ENCODE measurements at places on chromosomes 16 and 17.

GRCh38 chr17:27320222-27320560, 26.3 kb downstream of the WSB1 start:
- DNase-seq = no peak

DNA sequence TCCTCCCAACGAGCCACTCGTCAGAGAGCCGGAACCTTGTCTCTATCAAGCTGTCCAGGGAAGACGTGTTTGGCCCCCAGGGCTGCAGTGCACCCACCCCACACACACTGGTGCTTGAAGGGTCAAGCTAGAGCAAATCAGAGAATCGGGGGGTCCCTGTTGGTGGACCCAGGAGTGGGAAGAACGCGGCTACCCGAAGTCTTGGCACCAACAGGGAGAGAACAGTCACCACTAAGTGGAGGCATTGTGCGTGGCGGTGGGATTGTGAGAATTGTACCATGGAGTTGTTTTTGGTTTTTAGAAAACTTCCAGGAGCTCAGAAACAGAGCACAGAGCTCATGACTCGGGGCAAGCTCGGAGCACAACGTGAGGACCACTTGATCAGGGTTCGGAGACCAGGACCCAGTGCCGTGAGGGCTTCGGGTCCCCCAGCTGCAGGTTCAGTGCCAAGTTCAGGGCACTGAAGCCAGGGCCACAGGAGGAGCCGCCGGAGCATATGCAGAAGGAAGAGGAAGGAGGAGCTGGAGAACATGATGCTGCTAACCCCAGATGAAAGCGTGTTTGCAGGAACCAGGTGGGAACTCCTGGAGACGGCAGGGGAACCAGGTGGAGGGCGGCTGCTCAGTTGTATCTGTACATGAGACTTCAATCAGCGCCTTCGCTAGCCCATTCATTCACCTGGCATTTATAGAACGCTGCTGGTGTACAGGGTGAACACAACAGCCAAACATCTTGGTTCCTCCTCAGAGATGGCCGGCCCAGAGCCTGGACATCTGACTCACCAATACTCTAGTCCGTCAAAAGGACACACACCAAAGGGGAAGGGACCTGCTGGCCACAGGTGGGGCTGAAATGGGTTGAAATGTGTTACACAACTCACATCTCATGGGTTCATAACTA, 42.8 kb downstream of the METRNL start:
- DNase-seq = no peak

- no peak for DNase-seq
These were observed 8.4 kb downstream of the PMP22 start for GRCh38 chr17:15256689-15257088.

GRCh38 chr17:19003543-19004420, 782 bp downstream of the FAM83G start:
- no peak for DNase-seq

DNA sequence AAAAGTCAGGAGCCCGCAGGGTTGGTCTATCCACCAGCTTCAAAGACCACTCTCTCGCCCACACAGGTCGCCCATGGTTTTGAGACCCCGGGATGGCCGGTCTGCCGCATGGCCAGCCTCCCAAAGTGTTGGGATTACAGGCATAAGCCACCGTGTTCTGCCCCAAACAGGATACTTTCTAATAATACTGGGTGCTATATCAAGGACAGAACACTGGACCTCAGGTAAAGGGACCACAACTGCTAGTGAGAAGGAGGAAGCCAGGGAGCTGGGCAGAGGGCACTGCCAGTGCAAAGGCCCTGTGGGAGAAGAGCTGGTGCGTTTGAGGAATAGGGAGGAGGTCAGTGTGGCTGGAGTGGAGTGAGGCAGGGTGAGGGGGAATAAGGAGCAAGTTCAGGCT, 34.1 kb downstream of the IL21R start:
- DNase-seq = no peak

GRCh38 chr17:75542229-75542628, 16.7 kb downstream of the LLGL2 start:
- no peak for DNase-seq

DNA sequence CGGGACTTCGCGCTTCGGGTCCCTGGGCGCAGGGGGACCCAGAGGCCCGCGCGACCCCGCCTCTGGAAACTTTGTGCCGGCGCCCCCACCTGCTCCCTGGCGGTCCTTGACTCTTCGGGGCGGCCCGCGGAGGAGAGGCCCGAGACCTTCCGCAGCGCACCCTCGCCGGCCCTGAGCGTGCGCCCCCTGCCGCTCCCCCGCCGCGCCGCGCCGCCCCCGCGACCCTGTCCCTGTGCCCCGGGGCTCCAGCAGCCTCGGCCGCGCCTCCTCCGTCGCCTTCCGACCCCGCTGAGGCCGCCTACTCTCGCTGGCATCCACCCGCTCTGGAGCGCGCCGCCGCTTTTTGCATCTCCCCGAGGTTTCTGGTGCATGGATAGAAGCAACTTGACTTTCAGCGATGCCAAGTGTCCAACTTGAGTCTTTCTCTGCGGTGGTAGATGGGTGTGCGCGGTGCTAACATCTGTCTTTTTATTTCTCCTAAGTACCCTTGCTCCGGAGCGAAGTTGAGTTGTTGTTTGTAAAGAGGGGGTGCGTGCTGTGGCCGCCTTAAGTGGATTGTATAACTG, 414 bp downstream of the DUSP14 start:
- peak; percentile 51 for DNase-seq

DNA sequence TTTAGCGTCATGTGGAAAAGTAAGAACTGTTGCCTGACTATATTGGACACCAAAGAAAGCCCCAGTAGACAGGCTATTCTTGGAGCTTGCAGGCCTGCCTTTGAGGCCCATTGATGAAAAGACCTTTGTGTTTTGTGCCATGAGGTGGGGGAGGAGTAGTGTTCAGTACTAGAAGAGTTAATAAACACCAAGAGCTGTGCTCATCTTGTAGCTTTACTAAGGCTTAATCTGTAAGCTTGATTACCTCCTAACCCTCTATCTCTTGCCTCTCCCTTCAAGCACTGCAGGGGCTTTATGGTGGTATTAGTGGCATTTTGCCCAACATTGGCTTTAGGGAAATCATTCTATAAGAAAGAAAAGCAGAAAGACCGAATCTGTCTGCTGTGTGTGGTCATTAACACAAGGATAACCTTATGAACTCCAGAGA, 220.2 kb upstream of the TBX2 start:
- DNase-seq = no peak

- DNase-seq = peak; percentile 40
These were observed 9.8 kb downstream of the ADAM11 start for GRCh38 chr17:44768505-44769142.

DNA sequence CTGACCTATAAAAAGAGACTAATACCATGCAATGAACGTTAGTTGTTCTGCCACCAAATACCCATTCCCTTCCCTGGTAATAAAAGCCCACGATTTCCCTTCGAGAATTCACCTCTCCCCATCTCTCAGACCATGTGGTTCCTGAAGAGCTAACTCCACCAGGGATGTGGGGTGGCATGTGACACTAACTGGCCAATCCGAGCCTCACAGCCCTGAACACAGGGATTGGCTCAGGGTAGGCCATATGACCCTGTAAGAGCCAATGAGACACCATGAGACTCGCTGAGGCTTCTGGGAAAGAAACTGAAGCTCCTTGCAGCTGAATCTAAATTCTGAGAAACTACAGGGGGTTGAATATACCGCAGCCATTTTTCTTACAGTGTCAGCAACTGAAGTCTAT, 21.1 kb downstream of the HELZ start:
- no peak for DNase-seq

- no peak for DNase-seq
These were observed 45.0 kb downstream of the ESRP2 start for GRCh38 chr16:68190736-68191510.

DNA sequence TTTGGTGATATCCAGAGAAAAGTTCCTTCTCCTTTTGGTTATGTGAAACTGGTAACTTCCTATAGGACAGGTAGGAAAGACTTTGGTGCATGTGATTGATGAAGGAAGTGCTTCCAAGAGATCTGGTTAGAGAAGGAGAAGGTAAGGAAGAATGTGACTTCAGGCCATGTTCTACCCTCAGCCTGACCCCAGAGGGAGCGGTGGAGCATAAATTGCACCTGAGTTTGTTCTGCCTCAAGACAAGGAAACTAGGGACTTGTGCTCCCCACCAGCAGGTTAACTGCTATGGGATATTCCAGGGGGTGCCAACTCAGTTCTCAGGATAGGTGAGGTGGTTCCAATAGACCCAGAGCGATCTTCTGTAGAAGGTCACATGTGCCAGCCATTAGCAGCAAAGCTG, 299.3 kb upstream of the XYLT1 start:
- DNase-seq = no peak

DNA sequence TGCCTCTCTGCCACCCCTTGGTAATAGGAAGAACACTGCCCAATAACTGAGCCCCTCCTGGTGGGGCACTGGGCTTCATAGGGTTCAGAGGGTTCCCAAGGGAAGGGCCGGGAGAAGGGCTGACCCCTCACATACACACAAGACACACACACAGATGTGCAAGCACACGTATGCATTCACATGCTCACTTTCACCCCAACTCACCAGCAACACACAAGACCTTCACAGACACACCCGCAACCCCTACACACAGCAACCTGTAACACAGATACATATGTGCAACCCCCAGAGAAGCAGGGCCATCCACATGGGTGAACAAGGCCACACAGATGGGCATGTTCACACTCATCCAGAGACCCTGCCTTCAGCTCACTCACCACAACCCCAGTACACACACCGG, 225.1 kb downstream of the ZNF423 start:
- DNase-seq = no peak

DNA sequence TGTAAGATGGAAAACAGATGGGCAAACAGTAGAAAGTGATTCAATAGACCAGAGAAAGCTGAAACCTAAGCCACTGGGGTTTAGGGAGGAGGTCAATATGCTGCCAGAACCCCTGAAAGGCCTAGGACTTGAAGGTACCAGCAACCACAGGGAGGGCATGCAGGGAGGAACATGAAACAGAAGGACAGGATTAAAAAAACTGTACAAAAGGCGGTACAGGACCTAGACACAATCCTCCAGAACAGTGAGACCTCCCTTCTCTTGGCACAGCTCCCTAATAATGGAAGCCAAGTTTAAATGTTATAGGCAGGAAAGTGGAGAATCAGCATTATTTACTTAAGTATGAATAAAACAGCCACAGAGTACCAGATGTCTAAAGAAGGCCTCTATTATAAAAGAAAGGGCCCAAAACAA, 105.5 kb downstream of the SPAG9 start:
- no peak for DNase-seq

- no peak for DNase-seq
These were observed 18.4 kb downstream of the SDR42E1 start for GRCh38 chr16:81992859-81993258.

GRCh38 chr17:43907425-43907981, at the start of gene MPP2:
MPP2 (minus strand) TSS chr17:43907536; CDS start chr17:43904460, 3,076 bp downstream.
- DNase-seq = peak; percentile 65

- DNase-seq = no peak
These were observed 18.4 kb upstream of the EXOC7 start for GRCh38 chr17:76121932-76122430.

GRCh38 chr17:73498176-73498575, 146.1 kb downstream of the SDK2 start:
- no peak for DNase-seq

GRCh38 chr16:50708373-50709060, 15.1 kb downstream of the NOD2 start:
- DNase-seq = no peak

DNA sequence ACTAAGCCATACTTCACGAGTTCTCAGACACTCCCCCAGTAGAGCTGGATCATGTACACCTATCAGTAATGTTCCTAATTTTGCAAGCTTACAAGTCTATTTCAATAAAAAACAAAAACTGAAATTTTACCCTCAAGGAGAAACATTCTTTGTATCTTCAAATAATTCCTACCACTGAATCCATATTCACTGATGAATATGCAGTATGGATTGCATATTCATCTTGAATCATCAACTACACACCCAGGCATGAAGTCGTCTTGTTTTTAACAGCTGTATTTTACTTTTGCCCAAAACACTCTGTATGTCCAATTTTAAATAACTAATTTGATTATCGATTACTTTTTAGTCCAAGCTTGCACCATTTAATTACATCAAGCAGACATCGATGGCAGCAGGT, 31.8 kb downstream of the ZDHHC7 start:
- DNase-seq = no peak

DNA sequence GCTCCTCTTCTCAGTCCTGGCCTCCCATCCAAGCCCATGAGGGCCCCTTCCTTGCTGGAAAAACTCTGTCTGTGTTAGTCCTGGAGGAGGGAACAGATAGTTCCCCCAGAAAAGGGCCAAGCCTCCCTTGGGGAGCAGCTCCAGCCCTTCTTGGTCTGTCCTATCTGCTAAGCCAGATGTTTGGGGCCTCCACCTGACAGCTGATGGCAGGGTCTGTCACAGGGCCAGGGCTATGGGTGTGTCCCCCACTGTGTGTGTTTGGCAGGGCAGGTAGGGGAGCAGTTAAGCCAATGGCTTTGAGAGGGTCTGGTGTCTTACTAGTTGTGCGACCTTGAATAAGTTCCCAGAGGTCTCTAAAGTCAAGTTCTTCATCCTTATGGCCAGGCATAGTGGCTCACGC, 13.6 kb upstream of the SLC4A1 start:
- DNase-seq = no peak

GRCh38 chr17:75535119-75535537, 9.6 kb downstream of the LLGL2 start:
- no peak for DNase-seq
